Ecto neural progenitor cell (in vitro differentiated cells): ENCODE measurements at places on chromosomes 3 and 15.

GRCh38 chr3:50632450-50632849, 15.5 kb downstream of the MAPKAPK3 start:
- DNase-seq = no peak

GRCh38 chr3:114378760-114379159, 84.9 kb downstream of the TIGIT start:
- DNase-seq = no peak

DNA sequence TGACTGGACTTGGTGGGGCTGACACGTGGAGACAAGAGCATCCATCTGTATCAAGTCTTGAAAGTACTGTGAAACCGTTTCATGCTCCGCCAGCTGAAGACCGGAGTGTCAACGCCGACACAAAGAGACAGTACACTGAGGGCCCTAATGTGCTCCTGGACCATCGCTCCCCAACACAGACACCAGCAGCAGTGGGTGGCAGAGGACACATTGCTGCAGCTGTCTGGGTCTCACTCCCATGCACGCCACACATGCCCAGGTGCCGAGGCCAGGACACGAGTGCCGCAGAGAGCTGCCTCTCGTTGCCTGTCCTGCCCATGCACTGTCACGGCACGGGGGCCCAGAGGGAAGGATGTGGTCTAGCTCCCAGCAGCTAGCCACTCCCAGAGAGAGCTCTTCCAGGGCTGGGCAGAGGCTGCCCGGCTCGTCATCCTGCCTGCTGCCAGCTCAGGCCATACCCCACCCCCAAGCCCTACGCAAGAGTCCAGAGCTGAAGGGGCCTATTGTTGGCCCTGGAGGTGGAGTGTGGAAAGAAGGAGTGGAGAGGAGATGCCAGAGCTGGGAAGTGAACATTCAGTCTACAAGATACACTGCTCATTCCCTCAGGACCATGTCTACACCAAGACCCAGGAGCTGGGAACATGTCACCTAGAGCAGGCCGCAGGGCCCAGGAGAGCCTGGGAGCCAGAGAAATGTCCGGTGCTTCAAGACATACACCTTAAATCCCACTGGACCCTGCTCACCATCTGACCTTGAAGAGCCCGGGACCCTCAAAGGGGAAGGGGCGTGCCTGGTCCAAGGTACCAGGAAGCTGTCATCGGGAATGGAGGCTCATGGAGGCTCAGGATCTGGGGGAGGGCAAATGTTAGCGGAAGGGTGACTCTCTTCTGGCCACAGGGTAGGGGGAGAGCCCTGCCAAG, 7.7 kb downstream of the TNK2 start:
- DNase-seq = no peak

DNA sequence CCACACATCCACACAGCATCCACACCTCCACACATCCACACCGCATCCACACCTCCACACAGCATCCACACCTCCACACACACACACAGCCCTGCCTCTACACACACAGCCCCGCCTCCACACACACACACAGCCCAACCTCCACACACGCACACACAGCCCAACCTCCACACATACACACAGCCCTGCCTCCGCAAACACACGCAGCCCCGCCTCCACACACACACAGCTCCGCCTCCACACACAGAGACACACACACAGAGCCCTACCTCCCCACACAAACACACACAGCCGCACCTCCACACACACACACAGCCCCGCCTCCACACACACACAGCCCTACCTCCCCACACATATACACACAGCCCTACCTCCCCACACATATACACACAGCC, 4.7 kb downstream of the MESP1 start:
- no peak for DNase-seq

- DNase-seq = no peak
These were observed 29.3 kb upstream of the TPM1 start for GRCh38 chr15:63013052-63013808.

DNA sequence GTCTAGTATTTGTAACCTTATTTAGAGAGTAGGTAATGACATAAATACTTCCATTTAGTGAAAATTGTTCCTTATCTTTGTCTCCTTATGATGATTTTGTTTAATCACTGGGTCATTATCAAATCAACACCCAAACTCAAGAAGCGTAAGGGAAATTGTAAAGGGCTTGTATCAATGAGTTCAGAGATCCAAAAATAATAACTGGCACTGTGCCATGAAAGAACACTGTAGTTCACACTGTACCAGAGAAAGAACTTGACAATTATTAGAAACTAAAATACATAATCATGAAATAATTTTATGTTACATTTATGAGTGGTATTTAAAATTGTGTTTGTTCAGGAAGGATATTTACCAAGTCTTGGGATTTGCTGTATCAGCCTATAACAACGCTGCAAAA, 895.4 kb downstream of the FHIT start:
- DNase-seq = no peak

GRCh38 chr15:65085990-65086679, 9.6 kb downstream of the KBTBD13 start:
- DNase-seq = no peak

- no peak for DNase-seq
These were observed 24.8 kb downstream of the PPP4R2 start for GRCh38 chr3:73021301-73021835.

GRCh38 chr3:31377045-31377642, 155.6 kb upstream of the STT3B start:
- no peak for DNase-seq

DNA sequence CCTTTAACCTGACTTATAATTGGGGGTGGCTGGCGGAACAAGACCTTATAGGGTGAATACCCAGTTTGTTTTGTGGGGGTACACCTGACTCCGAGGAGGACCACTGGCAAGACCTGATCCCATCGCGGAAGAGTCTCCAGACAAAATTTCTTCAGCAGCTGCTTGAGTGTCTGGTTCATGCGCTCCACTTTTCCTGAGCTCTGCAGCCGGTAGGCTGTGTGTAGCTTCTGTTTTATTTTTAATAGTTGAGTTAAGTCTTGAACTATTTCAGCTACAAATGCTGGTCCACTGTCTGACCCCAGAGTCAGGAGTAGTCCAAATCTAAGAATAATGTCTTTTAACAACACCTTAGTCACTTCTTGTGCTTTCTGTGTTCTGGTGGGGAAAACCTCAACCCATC, 21.2 kb upstream of the NOX5 start:
- DNase-seq = no peak

GRCh38 chr3:22269831-22270230, 518.8 kb upstream of the ZNF385D start:
- no peak for DNase-seq

- DNase-seq = no peak
These were observed 792.1 kb upstream of the LMCD1 start for GRCh38 chr3:7709376-7710082.

- DNase-seq = no peak
These were observed 150.2 kb downstream of the IMPG2 start for GRCh38 chr3:101170062-101170771.

- DNase-seq = no peak
These were observed 50.6 kb upstream of the MLF1 start for GRCh38 chr3:158520433-158520832.

DNA sequence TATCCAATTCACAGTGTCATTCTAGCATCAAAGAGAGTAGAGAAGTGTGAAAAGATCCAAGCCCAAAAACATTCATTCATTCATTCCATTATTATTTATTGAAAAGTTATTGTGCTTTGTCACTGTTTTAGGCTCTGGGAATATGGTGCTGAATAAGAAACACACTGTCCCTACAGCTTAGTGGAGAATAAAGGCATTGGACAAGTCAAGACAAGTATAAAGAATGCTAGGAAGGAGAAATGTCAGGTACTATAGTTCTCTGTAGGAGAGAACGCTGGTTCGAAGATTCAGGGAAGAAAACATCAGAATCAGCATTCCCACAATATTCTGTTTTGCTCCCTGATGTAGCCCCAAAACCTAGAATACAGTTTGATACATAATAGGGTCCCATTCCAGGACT, 128.8 kb upstream of the CHRM5 start:
- DNase-seq = no peak

- no peak for DNase-seq
These were observed 395.2 kb upstream of the AZI2 start for GRCh38 chr3:28743831-28744230.

- no peak for DNase-seq
These were observed 127.2 kb upstream of the DLG1 start for GRCh38 chr3:197425485-197426120.

DNA sequence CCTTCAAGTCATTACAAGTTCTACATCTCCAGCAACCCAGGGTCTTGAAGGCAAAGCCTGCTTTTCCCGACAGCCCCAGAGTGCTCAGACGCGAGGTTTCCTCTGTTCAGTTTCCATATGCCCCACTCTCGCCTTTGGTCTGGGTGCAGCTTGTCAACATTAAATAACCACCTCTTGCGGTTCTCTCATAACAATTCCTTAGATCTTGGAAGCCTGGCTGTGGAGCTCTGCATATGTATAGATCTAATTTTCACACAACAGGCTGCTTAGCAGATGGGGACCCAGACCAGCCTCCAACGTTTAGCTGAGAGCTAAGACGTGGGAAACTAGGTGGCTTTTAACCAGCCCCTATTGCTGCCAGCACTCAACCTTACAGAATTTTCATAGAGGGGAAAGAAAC, 295.5 kb downstream of the RPLP1 start:
- no peak for DNase-seq

DNA sequence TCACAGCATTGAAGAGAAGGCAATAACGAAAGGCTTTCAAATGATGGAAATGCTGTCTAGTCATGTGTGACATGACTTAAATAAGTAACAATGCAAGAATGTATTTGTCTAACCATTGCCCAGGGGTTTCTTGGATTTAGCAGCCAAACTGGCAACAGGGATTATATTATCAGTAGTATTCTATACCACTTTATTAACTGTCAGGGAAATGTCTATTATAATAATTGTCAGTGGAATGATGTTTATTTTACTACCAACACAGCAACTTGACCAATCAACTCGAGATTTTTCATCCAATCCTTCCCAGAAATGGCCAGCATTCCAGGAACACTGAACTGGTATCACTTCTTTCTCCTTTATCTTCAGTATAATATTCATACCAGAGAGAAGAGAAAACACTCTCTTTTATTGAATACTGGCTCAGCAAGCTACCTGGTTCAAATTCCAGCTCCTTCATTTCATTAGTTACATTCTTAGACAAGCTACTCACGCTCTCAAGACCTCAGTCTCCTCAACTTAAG, 66.2 kb downstream of the FOXP1 start:
- no peak for DNase-seq

DNA sequence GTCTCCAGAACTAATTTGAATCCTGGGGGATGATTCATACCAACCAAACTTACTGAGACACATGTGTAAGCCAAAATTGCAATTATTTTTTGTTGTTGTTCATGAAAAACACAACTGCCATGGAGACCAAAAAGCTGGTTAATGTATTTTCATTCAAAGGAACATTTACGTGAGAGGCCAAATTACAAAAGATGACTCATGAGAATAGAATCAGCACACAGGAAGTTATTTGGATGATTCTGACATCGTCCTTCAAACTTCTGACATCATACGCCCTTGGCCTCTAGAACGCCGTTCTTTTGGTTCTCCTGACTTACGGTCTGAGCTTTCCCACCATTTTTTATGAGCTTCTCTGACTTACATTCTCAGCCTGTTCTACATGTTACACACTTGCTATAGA, 3.0 kb upstream of the ZNF280D start:
- DNase-seq = no peak
